Osteocyte (in vitro differentiated cells): ENCODE measurements at places on chromosomes 1 and 21. TPM values are rescaled to one million over a fixed set of nuclear protein-coding genes. Genes with fewer than 3 reads are reported as not detected.

DNA sequence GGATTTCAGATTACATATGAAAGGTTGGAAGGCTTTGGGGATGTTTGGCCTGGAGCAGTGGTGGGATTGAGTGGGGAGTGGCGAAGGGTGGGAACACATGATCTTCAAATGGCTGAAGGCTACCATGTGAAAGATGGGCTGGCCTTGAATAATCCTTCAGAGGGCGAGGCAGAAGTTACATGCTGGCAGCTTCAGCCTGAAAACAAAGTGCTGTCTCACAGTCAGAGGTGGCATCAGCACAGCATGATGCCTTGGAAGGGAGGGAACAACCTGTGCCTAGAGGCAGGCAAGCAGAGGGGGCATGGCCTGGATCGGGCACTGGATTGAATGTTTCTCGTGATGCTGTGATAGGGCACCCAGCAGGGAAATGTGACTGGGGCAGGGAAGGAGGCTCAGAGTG, 130.8 kb downstream of the BEND5 start:
- no peak overlapping the region for H3K27ac ChIP-seq
- no peaks in the 10 kb centered on the region for H3K36me3 ChIP-seq
- H3K27me3 ChIP-seq, result no peaks in the 10 kb centered on the region
- H3K4me3 ChIP-seq, result no peak overlapping the region
- DNase-seq, result no peak

Gene PAQR6
- total RNA-seq, result 12.0 and 12.5 TPM in 2 replicates

DNA sequence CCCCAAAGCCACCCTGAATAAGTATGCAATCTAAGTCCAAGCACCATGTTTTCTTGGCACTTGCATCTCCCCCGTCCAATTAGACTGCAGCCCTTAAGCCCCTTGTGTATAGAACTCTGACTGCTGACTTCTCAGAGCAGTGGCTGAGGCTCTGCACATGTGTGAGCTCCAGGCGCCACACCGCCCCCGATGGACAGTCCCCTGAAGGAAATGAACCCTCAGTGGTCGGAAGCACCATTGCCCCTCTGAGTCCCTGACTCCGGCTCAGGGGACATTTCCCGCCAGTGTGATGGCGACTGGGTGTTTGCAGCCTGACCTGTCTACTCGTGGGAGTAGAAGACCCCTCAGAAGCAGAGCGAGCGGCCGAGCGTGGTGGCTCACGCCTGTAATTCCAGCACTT, 37.2 kb upstream of the SCCPDH start:
- peaks cover 17% of the 10 kb centered on the region for H3K4me1 ChIP-seq
- no peak overlapping the region for H3K4me3 ChIP-seq
- DNase-seq, result no peak
- no peaks in the 10 kb centered on the region for H3K27me3 ChIP-seq
- H3K36me3 ChIP-seq, result no peaks in the 10 kb centered on the region
- H3K27ac ChIP-seq, result no peak overlapping the region

Gene FGR
- total RNA-seq, result not detected in 2 replicates

DNA sequence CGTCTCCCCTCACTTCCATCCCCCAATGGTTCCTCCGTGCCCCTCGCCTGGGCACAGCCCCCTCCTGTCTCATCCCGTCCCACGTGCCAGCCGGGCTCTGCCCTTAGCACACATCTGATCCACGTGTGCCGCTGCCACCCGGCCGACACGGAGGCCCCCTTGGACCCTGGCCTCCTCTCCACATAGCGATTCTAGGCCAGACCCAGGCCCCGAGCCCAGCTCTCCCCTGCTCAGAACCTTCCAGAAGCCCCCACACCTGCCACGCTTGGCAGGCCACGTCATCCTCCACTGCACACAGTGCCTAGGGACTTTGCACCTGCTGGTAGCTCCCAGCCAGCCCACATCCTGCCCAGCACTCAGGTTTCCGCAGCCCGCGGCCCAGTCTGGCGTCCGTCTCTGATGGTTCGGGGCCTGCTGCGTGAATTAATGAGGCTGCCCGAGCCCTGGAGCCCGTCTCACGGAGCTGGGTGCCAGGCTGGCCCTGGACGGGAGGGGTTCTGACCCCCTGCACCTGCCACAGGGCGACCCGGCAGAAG, 20.1 kb downstream of the PLCH2 start:
- H3K27ac ChIP-seq, result no peak overlapping the region
- H3K36me3 ChIP-seq, result no peaks in the 10 kb centered on the region
- H3K4me3 ChIP-seq, result no peak overlapping the region
- H3K4me1 ChIP-seq, result peaks cover 10% of the 10 kb centered on the region
- H3K27me3 ChIP-seq, result no peaks in the 10 kb centered on the region

- H3K4me3 ChIP-seq, result no peak overlapping the region
- peaks cover 32% of the 10 kb centered on the region for H3K4me1 ChIP-seq
- DNase-seq, result peak; percentile 60
- no peaks in the 10 kb centered on the region for H3K36me3 ChIP-seq
- peak overlapping the region; percentile 47 for H3K27ac ChIP-seq
Measured at GRCh38 chr1:31580891-31581603, 4.7 kb downstream of the TINAGL1 start.

DNA sequence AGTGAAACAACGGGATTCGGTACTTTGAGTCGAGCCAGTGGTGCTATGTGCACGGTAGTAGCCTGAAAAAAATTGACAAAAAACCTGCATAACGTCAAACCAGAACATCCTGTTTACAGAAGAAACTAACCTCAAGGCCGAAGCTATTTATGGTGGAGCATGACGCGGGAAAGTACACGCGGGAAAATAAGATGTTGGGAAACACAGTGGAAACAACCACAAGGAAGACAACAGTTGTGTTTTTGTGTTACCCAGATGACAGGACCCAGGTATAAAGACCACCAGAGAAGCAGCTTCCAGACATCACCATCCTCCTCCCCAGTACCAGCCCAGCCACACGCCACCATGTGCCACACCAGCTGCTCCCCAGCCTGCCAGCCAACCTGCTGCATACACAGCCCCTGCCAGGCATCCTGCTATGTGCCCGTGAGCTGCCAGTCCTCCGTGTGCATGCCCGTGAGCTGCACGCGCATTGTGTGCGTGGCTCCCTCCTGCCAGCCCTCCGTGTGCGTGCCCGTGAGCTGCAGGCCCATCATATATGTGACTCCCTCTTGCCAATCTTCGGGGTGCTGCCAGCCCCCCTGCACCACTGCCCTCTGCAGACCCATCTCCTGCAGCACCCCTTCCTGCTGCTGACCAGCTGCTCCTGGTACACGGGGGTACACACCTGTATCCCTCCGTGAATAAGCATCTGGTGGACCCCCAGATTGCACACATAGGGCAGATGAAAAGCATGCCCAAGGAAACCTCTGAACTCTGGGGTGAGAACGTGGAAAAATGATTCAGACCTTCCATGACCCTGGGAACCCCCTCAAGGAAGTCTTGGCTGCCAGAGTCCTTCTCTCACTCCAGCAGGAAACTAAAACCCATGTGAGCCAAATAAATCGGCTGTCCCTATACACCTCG, at the start of gene KRTAP12-3:
KRTAP12-3 (plus strand) TSS at position 298 of the 906 bp plus-strand sequence; CDS start at position 346, 48 bp downstream.
- H3K4me3 ChIP-seq, result no peak within 1 kb of the TSS
- H3K27me3 ChIP-seq, result peaks cover 27% of the 10 kb centered on the region
- no peak within 1 kb of the TSS for H3K27ac ChIP-seq
- no peaks in the 10 kb centered on the region for H3K4me1 ChIP-seq
- no peaks in the 10 kb centered on the region for H3K36me3 ChIP-seq

Gene GJC2
- 1.6 TPM in 2 replicates for total RNA-seq

Gene NTNG1
- not detected in 2 replicates for total RNA-seq

GRCh38 chr1:197440715-197441114, 172.7 kb downstream of the CRB1 start:
- DNase-seq, result no peak
- no peaks in the 10 kb centered on the region for H3K27me3 ChIP-seq
- H3K36me3 ChIP-seq, result no peaks in the 10 kb centered on the region
- no peak overlapping the region for H3K4me3 ChIP-seq
- H3K27ac ChIP-seq, result peak overlapping the region; percentile 38
